Caco-2 (cell line): ENCODE measurements at places on chromosomes 3 and 15. TPM values are rescaled to one million over a fixed set of nuclear protein-coding genes. Genes with fewer than 3 reads are reported as not detected.
A peak's percentile ranks its signal among the peaks of the same experiment; 100 is the strongest.

DNA sequence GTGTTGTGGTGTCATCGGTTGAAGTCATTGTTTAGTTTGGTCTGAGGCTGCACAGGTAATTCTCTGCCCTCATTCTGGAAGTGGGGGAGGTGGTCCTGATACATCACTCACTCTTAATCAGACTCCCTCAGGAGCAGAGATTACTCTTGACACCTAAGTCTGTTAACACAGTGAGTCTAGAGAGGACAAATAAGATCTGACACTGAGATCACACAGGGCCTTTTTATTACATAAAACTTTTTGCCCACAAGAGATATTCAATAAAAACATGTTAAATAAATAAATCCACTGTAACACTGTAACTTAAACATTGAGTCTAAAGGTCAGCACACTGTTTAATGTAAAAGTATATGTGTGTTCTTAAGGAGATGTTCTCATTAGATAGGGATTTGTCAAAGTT, 57.1 kb upstream of the MBNL1 start:
- H3K36me3 ChIP-seq, result no peaks in the 10 kb centered on the region
- no peaks in the 10 kb centered on the region for H3K4me1 ChIP-seq
- no peak overlapping the region for H3K4me3 ChIP-seq
- H3K27ac ChIP-seq, result no peak overlapping the region

DNA sequence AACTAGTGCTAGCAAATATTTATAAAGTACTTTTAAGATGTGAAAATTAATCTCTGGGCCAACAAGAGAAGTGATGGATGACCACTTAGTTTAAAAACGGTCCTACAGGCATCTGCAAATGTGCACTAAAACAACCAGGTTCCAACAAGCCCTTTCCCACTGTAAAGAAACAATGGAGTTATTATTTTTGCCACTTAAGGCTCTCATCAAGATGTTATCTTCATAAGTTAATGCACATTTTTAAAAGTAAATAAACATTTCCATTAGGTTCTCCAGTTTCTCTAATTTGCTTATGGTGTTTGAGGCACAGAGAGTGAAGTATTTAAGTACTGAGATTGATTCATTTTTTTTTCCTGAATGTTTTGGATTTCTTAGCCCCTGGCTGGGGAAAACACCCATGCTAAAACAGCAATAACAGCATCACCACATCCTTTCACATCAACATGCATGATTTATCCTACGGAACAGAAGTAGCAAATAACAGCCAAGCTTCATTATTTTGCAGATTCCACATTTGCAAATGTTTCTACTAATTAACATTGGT, 20.8 kb downstream of the ABI3BP start:
- no peak overlapping the region for H3K4me3 ChIP-seq
- no peak overlapping the region for H3K27ac ChIP-seq
- no peaks in the 10 kb centered on the region for H3K27me3 ChIP-seq
- H3K4me1 ChIP-seq, result no peaks in the 10 kb centered on the region

Gene MRPS11
- total RNA-seq, result 48.4 and 50.2 TPM in 2 replicates

DNA sequence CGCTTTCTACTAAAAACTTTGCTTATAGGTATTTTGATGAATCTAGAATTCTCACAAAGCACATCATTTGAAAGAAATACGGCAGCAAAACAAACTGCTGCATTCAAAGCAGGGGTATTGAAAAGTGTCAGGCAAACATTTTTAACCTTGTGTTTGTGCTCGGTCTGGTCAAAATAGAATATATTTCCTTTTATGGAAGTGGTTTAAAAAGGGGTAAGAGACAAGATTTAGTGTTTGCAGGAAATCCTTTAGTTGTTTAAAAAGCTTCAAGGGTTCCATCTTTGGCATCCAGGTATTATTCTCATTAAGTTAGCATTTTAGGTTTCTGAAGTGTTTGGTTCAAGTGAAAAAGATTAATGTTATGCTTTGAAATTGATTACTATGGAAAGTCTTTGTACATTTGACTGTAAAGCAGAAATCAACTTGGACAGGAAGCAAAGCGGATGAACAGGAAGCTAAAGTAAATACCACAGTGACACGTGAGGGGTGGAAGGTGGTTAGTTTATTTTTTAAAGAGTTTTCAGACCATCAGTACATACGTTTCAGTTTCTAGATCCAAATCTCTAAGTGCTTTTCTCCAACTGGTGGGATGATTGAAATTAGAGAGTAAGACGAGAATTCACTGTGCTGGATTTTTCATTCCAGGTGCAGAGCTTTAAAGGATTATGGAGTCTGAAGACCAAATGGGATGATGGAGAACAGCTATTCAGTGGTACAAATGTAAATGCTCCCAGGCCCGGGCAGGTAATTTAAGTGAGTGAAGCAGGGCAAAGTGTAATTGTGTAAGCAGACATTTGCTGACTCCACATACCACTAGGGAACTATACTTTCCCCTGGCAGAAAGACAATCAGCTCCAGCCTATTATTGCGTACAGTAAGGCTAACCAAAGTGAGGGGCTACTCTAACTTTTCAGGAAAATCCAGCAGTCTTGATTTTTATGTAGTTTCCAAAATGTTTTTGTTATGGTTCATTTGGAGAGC, 341.8 kb upstream of the TBL1XR1 start:
- H3K27ac ChIP-seq, result no peak overlapping the region
- H3K4me1 ChIP-seq, result no peaks in the 10 kb centered on the region
- H3K36me3 ChIP-seq, result no peaks in the 10 kb centered on the region

GRCh38 chr3:33064929-33065328, 32.0 kb downstream of the GLB1 start:
- peak; percentile 26 for DNase-seq
- H3K36me3 ChIP-seq, result peaks cover 6% of the 10 kb centered on the region
- no peak overlapping the region for H3K27ac ChIP-seq
- no peak overlapping the region for H3K4me3 ChIP-seq

- DNase-seq, result no peak
- no peaks in the 10 kb centered on the region for H3K4me1 ChIP-seq
- no peak overlapping the region for H3K27ac ChIP-seq
- no peaks in the 10 kb centered on the region for H3K27me3 ChIP-seq
Measured at GRCh38 chr3:28791713-28792255, 443.2 kb upstream of the AZI2 start.

- H3K27ac ChIP-seq, result no peak overlapping the region
- peaks cover 10% of the 10 kb centered on the region for H3K36me3 ChIP-seq
- peaks cover 30% of the 10 kb centered on the region for H3K4me1 ChIP-seq
- no peak overlapping the region for H3K4me3 ChIP-seq
- DNase-seq, result no peak
Measured at GRCh38 chr15:73573572-73573971, 59.6 kb downstream of the NPTN start.

- DNase-seq, result peak; percentile 81
- H3K36me3 ChIP-seq, result no peaks in the 10 kb centered on the region
- no peaks in the 10 kb centered on the region for H3K27me3 ChIP-seq
- no peak overlapping the region for H3K4me3 ChIP-seq
Measured at GRCh38 chr3:194323785-194324735, 27.1 kb downstream of the CPN2 start.

DNA sequence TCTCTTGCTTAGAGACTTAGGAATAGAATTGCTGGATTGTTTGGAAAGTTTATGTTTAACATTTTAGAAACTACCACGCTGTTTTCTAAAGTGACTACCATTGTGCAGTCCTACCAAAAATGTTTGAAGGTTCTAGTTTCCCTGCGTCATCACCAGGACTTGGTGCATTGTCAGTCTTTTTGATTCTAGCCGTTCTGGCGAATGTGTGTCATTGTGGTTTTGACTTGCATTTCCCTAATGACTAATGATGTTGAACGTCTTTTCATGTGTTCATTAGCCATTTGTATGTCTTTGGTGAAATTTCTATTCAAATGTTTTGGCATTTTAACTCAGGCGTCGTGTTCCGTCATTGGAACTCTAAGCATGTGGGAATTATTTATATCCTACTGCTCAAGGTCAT, 58.0 kb downstream of the CHD2 start:
- H3K27me3 ChIP-seq, result no peaks in the 10 kb centered on the region
- no peaks in the 10 kb centered on the region; the same call in none of the 2 replicates for H3K36me3 ChIP-seq
- DNase-seq, result no peak
- no peak overlapping the region for H3K27ac ChIP-seq

DNA sequence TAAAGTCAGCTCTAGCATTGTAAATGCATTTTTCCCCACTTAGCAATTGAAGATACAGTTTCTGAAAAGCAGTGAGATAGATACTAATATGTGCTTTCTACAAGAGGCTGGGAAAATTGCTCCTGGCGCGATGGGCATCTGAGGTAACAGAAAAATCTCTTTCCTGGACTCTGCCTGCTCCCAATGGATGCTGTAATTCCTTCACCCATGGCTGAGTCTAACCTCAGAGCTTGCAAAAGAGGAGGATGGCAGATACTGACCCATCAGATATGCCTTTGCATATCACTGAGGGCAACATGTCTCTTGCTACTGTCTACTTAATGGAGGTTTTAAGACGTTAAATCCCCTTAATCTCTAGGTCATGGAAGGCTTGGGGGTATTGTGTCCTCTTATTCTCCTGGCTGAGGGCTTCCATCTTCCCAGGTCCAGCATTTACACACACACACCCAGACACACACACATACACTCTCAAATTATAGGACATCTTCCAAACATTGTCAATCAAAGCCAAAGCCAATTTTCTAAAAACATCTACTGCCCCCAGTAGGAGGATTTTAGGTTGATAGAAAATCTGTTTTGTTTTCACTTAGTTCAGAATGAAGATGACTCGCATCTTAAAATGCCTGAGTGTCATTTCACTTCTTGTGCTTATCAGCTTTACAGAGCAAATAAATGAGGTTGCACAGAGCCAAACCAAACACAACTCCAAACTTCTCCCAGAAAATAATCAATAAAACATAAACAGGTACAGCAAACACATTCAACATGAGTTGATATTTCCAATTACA, 2.4 kb downstream of the TRPM1 start:
- no peaks in the 10 kb centered on the region for H3K27me3 ChIP-seq
- no peak for DNase-seq

DNA sequence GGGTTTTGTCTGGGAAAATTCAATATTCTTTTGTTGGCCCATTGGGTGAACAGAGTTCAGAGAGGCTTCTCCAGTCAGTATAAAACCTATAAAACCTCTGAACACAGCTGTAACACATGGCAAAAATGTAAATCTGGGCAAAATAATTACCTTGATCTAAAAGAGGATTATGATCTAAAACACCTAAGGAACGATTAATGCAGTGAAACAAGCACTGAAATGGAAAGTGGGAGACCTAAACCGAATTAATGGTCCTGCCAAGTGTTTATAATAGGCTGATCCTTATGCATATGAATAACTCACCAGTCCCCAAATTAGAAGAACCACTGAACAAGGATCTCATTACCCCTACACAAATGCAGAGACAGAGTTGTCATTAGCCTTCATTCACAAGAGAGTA, 32.6 kb downstream of the AVEN start:
- no peak overlapping the region for H3K27ac ChIP-seq
- H3K4me3 ChIP-seq, result no peak overlapping the region
- H3K27me3 ChIP-seq, result no peaks in the 10 kb centered on the region
- no peaks in the 10 kb centered on the region for H3K4me1 ChIP-seq

- no peaks in the 10 kb centered on the region for H3K36me3 ChIP-seq
- no peak for DNase-seq
- no peaks in the 10 kb centered on the region for H3K4me1 ChIP-seq
- no peak overlapping the region for H3K4me3 ChIP-seq
- no peak overlapping the region for H3K27ac ChIP-seq
- no peaks in the 10 kb centered on the region for H3K27me3 ChIP-seq
Measured at GRCh38 chr3:38100498-38100897, 36.4 kb downstream of the ACAA1 start.

GRCh38 chr3:20047976-20048883, 8.0 kb downstream of the KAT2B start:
- no peak for DNase-seq
- H3K27ac ChIP-seq, result no peak overlapping the region
- no peaks in the 10 kb centered on the region for H3K36me3 ChIP-seq
- H3K4me1 ChIP-seq, result 0 out of 2 replicates have a peak, but pooled peaks cover under 1% of the 10 kb centered on the region
- H3K27me3 ChIP-seq, result no peaks in the 10 kb centered on the region
- H3K4me3 ChIP-seq, result no peak overlapping the region

DNA sequence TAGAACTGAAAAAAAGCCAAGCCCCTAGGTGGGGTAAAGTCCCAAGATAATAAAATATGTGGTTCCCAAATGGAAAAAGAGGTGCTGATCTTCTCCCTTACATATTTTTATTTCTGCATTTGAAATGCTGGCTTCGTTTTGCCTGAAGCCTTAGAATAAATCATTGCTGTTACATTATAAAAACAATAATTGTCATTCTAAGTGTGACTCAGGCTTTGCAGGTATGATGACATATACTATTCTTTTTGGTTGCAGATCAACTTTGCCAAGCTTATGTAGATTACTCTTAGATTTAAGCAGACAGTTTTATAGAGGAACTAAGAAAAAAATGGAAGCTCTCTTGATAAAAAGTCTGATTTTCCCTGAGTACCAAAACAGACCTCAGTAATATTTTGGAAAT, 7.5 kb downstream of the IDH3A start:
- H3K27ac ChIP-seq, result no peak overlapping the region
- H3K4me3 ChIP-seq, result no peak overlapping the region
- H3K4me1 ChIP-seq, result no peaks in the 10 kb centered on the region
- H3K36me3 ChIP-seq, result no peaks in the 10 kb centered on the region

Gene ISLR2
- not detected in 2 replicates for total RNA-seq

Gene IL20RB
- total RNA-seq, result 5.5 and 6.9 TPM in 2 replicates

DNA sequence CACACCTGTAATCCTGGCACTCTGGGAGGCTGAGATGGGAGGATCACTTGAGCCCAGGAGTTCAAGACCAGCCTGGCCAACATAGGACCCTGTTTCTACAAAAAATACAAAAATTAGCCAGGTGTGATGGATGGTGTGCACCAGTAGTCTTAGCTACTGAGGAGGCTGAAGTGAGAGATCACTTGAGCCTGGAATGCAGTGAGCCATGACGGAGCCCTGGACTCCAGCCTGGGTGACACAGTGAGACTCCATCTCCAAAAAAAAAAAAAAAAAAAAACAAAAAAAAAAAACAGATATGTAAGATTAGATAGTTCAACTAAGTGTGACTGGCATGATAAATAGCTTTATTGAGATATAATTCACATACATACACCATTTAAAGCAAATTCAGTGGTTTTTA, 9.7 kb downstream of the RBSN start:
- no peak overlapping the region for H3K4me3 ChIP-seq
- H3K27me3 ChIP-seq, result no peaks in the 10 kb centered on the region
- no peak for DNase-seq
- no peak overlapping the region for H3K27ac ChIP-seq
- H3K36me3 ChIP-seq, result peaks cover 2% of the 10 kb centered on the region
- H3K4me1 ChIP-seq, result no peaks in the 10 kb centered on the region

Gene SOX14
- not detected in 2 replicates for total RNA-seq

- no peak overlapping the region for H3K4me3 ChIP-seq
- no peaks in the 10 kb centered on the region for H3K27me3 ChIP-seq
- no peaks in the 10 kb centered on the region for H3K4me1 ChIP-seq
- H3K36me3 ChIP-seq, result no peaks in the 10 kb centered on the region
- DNase-seq, result no peak
Measured at GRCh38 chr15:27977696-27978095, 121.4 kb downstream of the OCA2 start.

Gene MTHFS
- total RNA-seq, result 45.1 and 48.2 TPM in 2 replicates

Gene TMEM266
- total RNA-seq, result 0.27 and 0.28 TPM in 2 replicates
